ENCODE measurements at places on chromosomes 1 and 21.

GRCh38 chr1:85146972-85147359, 53.9 kb downstream of the SYDE2 start:
- no peak for DNase-seq

GRCh38 chr1:40301066-40301465, 16.0 kb downstream of the COL9A2 start:
- no peak for DNase-seq

DNA sequence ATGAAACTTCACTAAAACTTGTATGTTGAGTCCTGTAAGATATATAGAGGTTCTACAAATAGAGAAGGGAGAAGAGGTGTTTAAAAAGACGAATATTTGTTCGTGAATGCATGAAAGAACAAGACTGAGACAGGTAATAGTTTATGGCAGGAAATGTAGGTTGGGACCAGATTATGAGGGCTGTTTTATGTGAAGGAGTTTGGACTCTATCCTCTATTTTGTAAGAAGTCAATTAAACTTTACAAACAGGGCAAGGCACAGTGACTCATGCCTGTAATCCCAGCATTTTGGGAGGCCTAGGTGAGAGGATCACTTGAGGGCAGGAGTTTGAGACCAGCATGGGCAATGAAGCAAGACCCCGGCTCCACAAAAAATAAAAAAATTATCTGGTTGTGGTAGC, 5.7 kb downstream of the SLC35A3 start:
- no peak for DNase-seq

DNA sequence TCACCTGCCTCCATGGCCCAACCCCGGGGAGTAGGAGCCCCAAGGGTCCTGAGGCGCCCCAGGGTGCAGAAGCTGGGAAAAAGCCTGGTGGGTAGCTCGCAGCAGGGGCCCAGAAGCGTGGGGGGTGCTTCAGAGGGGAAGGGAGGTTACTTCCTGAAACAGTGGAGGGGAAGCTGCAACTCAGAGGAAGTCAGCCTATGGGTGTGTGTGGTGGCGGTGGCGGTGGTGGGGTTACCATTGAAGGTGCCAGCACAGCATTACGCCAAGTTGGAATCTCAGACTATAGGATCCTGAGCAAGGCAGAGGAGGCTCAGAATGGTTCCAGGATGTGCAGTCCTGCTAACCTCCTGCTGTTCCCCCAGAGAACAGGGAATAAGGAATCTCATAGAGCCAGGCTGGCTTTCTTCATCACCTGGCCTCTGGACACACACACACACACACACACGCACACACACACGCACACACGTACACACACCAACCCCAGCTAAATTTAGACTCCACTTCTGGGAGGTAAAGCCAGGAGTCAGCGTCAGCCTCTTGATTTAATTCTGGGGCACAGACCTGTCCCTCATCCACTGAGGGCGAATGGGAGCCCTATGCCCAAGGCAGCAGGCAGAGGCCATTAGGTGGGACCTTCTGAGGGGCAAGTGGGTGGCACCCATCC, 1.3 kb downstream of the DENND4B start:
- peak; percentile 72 for DNase-seq

DNA sequence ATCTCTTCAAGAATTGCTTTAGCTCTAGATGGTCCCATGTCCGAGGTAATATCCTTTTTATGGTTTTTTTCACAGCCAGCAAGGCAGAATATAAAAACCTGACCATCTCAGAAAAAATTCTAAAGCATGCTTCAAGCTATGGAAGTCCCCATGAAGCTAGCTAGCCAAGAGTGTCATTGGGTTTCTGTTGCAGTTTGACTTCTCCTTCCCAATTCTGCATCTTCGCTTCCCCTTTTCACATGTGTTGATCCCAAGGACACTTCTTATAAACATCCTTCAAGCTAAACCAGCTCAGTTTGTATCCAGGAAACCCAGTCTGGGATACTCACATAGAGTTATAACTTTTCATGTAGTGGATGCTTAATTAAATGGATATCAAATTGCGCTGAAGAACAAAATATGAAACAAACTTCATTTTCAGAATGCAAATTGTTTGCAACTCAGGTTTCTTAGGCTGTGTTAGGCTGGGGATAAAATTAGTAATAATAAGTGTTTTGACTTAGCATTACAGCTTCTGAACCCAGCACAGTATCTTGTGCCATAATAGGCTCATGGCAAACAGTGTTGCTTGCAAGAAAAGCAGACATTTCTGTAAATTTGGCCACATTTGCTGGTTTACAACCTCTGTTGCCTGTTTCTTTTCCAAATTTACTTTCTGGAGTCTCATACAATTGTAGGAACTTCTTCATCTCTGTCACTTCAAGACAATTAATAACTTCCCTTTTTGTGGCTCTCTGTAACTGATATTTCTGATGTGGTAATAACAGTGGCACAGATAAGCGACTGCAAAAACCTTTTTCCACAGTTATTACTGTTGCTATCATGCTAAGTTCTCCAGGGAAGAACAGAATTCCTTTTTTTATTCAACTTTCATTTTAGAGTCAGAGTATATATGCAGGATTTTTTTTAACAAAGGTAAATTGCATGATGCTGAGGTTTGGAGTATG, 53.2 kb downstream of the NCAM2 start:
- DNase-seq: no peak

DNA sequence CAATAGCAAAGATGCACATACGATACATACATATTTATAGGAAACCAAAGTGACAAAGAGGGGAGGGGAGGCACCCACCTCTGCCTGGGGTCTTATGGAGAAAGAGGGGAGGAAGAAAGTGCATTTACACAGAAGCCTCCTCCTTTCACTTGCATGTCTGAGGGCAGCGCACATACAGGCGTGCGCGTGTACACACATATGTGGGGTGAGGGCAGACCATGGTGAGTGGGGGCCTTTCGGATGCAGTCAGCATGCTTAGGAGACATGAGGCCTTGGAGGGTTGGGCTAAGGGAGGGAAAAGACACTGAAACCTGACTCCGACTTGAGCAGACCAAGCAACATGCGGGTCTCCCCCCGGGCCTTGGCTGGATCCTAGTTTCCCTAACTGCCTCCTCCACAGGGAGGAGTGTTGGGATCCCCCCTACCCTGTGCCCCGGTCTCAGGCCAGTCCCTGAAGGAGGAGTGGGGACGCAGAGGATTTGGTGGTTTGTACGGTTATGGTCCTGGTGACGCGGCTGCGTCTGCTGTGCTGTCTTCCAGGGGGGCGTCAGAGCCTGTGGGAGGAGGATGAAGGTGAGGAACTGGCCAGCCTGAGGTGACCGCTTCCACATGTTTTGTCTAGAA, 15.2 kb downstream of the LRRC71 start:
- no peak for DNase-seq

DNA sequence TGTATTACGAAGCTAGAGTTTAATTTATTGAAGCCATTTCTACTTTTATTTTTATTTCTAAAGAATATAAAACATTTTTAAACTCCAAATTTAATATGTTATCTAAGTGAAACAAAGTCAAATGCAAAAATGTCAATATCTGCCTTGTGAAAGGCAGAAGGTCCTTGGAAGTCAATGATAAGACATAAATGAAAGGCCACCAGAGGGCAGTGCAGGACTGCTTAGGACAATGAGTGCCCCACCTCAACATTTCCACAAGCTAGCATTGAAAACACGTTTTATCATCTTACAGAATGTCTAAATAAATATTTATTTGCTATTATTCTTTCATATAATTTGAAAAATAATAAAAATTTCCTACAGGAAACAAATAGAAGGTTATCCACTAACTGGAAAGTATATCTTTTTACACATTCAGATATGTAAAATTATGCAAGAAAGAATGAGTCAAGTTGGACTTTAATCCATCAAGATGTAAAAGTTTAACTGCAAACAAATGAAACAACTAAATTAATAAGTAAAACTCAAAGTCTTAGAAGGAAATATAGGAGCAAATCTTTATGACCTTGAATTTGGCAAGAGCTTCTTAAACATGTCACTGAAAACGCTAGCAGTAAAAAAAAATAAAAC, 140.1 kb upstream of the FMN2 start:
- no peak for DNase-seq

DNA sequence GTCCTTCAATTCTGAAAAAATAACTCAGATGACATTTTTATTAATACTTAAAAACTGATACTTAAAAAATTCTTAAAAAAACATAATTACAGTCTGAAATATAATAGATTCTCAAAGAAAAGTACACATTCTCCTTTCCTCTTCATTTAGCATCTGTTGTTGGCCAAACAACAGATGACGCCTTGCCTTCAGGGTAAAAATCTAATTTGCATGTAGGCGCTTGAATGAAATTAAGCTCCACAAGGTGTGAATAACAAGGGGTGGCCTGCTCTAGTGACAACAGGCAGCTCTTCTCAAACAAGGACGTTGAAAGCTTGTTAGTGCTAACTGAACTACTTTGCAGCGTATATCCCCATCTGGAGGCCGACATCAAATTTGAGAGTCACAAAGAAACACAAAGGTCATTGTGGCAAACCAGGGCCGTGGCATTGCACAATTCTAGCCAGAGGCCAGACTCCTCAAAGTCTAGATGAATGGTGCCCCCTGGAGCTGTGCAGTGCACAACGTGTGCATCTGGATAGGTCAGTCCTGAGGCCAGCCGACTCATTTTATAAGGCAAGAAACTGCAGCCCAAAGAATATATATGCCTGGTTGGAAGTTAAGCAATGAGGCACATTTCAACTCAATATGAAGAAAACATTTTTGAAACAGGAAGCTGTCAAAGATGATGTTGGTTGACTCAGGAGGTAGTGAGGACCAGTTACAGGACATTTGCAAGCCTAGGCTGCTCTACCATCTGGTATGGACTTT, 459.2 kb upstream of the RUNX1 start:
- DNase-seq: no peak

GRCh38 chr1:96987186-96987703, 265.7 kb downstream of the PTBP2 start:
- DNase-seq: no peak

GRCh38 chr1:9596415-9597123, 7.9 kb downstream of the TMEM201 start:
- DNase-seq: no peak

DNA sequence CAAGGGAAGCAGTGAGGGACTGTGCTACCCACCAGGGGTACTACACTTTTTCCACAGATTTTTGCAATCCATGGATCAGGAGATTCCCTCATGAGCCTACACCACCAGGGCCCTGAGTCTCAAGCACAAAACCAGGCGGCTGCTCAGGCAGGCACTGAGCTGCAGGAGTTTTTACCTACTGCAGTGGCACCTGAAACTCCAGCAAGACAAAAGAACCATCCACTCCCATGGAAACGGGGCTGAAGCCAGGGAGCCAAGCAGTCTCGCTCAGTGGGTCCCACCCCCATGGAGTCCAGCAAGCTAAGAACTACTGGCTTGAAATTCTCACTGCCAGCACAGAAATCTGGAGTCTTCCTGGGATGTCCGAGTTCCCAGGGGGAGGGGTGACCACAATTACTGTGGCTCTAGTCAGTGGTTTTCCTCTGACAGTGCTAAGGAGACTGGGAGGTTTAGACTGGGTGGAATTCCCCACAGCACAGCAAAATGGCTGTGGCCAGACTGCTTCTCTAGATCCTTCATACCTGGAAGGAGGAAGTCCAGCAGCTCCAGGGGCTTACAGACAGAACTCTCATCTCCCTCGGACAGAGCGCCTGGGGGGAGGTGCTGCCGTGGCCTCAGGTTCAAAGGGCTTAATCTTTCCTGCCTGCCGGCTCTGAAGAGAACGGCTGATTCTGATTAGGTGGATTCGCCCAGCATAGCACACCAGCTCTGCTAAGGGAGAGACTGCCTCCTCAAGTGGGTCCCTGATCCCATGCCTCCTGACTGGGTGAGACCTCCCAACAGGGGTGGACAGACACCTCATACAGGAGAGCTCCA, 437.8 kb downstream of the LTN1 start:
- DNase-seq: no peak

GRCh38 chr1:28437264-28437923, 67.9 kb downstream of the PHACTR4 start:
- DNase-seq: no peak

DNA sequence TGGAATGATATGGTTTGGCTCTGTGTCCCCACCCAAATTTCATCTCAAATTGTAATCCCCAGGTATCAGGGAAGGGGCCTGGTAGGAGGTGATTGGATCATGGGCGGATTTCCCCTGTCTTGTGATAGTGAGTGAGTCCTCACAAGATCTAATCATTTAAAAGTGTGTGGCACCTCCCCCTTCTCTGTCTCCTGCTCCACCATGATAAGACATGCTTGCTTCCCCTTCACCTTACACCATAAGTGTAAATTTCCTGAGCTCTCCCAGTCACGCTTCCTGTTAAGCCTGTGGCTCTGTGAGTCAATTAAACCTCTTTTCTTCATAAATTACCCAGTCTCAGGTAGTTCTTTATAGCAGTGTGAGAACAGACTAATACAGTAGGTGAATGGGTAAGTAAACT, 109.3 kb downstream of the DMRTB1 start:
- no peak for DNase-seq

GRCh38 chr1:154295408-154296235, 23.2 kb downstream of the HAX1 start:
- no peak for DNase-seq

- no peak for DNase-seq
These were observed 20.6 kb downstream of the NIBAN1 start for GRCh38 chr1:184953600-184954219.

DNA sequence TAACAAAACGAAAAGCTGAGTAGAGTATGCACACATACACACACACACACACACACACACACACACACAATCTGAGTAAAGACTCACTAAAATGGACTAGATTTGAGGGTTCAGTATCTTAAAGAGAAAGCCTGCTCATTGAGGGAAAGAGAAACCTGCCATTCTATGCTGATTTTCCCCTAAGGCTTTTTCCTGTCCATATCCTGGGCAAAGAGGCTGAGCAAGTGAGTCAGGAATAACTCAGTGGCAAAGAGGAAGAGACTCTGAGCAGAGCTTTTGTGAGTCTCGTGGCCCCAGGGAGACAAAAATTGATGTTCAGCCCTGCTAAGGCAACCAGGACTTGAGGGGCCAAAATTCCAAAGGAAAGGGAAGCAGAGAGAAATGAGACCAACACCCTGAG, 37.3 kb upstream of the RUNX1 start:
- DNase-seq: no peak

DNA sequence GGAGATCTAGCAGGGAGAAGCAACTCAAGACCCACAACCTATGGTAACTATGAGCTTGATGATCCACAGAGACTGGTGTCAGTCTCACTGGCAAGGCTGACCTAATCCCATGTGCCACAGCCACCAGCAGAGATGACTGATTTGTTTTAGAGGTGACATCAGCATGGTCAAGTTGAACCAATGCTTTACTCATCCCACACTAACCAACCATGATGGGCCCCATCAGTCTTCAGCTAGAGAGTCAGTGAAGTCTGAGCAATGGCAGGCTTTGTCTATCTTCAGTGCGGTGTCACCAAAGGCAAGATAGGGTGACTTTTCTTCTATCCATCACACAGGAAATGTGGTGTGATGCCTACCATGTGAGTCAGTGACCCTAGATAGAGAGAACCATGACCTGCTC, 1470.7 kb downstream of the NCAM2 start:
- no peak for DNase-seq

- no peak for DNase-seq
These were observed 37.9 kb downstream of the SLX9 start for GRCh38 chr21:44977616-44978340.

GRCh38 chr1:119144813-119145212, 4.4 kb upstream of the WARS2 start:
- no peak for DNase-seq

Measured in activated gamma-delta T cell treated with anti-CD3 and anti-CD28 coated beads, Interleukin-2, amount 50 U/mL, for 16 hours (primary cell).